MV-4-11 (cell line): ENCODE measurements at places on chromosomes 3 and 15.

DNA sequence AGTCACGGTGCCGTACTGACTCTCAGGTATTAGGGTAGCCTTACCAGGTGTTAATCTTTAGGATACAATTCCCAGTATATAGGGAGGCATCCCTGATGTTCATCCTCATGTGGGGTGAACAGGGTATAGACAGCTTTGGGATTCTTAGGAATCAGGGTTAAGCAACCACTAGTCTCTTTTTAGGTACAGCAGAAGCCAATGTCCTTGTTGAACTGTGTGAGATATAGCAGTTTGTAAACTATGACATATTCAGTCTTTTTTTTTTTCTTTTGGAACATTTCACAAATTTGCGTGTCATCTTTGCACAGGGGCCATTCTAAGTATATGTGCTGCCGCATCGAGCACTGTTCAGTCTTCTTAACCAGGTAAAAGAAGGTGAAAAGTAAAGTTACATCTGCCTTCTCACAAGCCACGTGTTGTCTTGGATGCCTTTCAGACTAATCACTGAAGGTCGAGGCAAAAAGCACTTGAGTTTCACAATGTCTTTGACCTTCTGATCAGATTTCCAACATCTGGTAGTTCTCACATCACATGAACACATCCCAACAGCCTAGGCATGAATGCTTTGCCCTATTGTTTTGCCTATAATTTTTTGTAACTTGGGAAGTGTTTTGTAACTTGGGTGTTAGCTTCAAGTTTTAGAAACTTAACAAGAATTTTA lies 17.2 kb downstream of the TSEN2 start:
- no peak for DNase-seq

DNA sequence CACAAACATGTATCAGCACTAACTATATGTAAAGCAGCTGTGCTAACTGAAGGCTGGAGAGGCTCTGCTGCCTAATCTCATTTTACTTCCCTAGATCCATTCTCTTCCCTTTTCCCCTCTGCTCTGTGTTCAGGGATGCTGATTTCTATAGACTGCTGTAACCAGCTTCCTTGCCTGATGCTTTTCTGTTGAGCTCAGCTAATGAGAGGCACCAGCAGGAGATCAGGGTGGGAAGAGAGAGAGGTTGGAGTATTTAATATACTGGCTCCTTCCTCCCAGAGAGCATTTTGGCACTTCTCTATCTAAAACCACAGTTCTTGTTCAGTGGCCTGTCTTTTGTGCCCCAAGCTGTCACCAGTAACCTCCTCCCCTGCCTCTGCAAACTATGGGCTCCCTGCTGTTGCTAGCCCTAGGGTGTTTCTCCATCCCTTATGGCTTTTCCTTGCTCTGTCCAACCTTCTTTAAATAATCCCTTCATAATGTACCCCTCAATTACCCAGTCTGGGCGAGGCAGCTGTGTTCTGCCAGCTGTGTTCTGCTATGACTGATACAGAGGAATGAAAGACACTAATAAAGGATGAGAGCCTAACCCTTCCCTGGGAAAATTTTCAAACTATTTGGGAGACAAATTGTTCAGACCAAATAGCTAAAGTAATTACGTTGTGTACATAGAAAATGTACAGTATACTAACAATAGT lies 69.5 kb downstream of the CADPS start:
- DNase-seq = no peak

- no peak for DNase-seq
Observed at GRCh38 chr15:64197425-64197824, 34.6 kb upstream of the PPIB start.

DNA sequence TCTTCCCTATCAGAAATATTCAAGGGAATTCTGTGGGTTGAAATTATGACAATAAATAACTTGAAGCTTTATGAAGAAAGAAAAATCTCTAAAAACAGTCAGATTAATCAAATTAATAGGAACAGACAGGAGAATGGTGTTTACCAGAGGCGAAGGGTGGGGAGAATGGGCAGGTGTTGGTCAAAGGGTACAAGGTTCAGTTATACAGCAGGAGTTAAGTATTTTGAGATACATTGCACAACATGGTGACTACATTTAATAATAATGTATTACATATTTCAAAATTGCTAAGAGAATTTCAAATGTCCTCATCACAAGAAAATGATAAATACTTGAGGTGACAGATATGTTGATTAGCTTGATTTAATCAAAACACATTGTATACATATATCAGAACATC lies 18.6 kb downstream of the SPCS1 start:
- DNase-seq = no peak

DNA sequence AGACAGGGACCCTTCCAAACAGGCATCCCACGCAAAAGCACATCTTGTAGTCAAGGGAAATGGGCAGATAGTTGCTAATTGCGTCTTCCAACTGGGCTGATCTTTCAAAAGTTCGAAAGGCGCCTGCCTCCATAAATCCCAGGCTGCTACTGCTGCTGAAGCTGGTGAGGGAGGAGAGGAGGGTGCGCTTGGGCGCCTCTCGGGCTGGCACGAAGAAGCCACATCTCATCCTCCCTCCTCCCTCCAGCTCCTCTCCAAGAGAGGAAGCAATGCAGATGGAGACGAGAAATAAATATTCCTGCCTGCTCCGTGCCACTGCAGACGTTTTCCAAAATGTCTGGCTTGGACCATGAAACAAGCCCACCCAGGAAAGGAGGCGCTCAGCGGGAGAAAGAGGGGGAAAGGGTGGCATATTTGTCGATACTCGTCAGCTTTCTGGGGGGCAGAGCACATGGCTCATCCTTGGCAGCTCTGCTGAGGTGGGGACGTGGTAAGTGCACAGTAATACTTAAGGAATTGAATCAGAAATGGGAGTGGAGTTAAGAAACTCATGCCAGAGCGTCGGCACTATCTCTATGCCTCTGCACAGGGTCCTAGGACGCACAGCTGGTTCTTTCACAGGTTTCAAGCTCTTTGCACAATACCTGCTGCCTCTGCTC lies 88.9 kb upstream of the FEZF2 start:
- DNase-seq = no peak
